Fibroblast of skin of right quadriceps (primary cell): ENCODE measurements at places on chromosomes 3 and 15.

DNA sequence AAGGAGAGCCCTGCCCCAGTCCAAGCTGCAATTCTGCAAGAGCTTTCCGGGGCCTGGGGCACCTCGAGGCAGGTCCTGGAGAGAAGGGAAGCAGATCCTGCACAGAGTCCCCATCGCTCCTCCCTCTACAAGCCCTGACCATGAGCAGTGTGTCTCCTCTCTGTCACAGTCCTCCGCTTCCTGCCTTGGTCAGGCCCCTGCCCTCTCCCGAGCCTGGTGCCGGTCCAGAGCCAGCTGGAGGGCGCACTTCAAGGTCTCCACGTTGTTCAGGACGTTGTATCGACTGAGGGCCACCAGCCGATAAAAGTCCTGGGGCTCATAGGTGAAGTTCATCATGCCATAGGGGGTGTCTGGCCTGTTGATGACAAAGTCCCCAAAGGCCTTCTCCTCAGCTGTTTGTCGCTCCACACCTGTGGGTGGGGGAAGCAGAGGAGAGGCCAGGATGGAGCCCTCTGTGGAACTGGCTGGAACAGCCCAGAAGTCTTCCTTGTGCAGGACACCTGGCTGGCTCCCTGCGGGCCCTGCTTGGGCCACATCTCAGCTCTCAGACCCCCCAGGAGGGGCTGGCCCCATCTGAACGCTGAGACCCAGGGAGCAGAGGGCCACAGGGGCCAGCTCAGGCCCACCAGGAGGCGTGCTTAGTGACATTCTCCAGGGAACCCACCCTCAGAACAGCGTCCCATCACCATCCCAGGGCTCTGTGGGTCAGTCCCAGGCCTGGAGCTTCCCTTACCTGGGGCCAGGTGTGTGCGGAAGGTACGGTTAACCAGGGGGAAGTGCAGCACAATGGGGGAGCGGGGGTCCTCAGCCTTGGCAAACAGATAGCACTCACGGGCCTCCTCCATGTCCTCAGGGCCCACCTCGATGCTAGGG lies 14.4 kb downstream of the PLA2G4F start:
- DNase-seq = no peak

- no peak for DNase-seq
Observed at GRCh38 chr3:122681974-122682409, 1.4 kb downstream of the PARP14 start.

DNA sequence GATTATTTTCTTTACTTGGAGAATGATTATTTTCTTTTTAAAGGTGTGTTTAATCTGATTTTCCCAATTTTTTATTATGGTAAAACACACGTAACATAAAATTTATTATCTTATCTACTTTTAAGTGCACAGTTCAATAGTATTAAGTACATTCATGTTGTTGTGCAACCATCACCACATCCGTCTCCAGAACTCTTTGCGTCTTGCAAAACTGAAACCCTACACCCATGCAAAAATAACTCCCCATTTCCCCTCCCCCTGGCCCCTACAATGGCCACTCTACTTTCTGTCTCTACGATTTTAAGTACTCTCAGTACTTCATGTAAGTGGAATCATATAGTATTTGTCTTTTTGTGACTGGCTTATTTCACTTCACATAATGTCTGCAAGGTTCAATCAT lies 230.7 kb downstream of the SATB1 start:
- DNase-seq = no peak

DNA sequence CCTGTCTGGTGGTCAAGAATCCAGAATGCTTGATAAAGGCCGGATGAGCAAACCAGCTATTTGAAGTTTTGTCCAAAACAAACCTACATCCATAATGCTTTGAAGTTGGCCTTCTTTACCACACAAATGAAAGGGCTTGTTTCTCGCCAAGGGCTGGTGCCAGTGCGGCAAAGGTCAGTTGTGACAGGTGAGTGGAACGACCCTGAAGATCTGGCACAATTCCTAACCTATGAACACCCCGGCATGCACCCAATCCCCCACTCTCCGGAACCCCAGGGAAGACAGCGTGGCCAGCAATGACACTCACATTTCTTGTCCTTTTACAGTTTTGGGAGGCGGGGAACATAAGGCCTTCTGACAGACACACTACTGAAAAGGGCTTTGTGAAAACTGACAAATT lies 90.6 kb downstream of the ATP10A start:
- DNase-seq = no peak

DNA sequence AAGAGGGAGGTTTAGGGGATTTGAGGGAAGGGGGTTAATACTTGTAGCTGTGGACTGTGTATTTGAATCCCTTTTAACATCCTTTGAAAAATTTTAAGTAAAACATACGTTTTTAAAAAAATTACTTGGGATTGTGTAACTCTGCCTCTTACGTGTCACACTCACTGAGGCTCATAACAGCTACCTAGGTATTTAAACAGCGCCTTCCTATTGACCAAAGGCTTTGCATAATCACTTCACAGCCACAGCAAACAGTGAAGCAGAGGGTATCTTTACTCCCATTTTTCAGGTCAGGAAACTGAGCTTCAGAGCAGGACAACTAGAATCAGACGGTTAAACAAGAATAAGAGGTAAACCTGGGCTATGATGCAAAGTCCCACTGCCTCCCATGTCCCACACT lies 95.9 kb downstream of the TLE3 start:
- no peak for DNase-seq

DNA sequence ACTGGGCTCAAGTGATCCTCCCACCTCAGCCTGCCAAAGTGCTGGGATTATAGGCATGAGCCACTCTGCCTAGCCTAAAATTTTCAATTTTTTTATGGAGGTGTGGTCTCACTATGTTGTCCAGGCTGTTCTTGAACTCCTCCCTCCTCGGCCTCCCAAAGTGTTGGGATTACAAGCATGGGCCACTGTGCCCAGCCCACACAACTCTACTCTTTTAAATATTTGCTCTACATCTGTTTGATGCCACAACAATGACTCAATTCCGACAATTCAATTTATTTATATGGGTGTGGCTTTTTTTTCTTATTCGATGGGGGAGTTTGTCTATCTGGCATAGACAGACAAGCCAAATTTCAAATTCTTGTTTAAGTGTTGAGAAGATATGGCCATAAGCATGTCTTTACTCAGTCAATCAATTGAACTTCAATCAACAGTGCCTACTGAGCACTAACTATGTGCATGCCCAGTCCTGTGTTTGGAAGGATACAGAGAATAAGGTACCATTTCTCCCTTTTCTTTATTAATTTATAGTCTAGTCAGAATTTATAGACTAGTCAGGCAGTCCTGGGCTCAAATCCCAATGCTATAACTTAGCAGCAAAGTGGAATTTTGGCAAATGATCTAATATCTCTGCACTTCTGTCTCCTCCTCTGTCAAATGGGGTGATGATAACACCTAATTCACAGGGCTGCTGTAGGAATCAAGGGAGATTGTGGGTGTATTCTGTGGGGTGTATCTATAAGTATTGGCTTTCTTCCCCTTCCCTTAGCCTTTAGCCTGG lies 54.6 kb upstream of the PIAS1 start:
- DNase-seq = peak; percentile 32

GRCh38 chr3:132554437-132554836 lies 42.6 kb upstream of the ACKR4 start:
- DNase-seq = peak; percentile 29

DNA sequence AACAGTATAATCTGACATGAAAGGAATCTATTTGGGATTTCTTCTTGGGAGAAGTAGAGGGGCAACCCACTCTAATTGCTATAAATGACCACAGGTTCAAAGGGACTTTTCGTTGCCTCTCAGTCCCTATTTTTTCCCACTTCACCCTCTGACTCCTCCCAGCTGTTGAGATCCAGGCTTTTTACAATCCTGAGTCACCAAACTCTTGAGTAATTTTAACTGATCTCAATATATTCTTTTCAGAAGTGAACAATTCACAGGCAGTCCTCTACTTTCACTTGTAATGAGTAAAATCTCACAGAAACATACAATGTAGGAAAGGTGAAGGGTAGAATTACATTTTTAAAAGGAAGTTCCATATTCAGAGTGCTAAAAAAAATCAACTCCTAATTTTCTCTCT lies 44.6 kb downstream of the EIF4E3 start:
- peak; percentile 61 for DNase-seq

DNA sequence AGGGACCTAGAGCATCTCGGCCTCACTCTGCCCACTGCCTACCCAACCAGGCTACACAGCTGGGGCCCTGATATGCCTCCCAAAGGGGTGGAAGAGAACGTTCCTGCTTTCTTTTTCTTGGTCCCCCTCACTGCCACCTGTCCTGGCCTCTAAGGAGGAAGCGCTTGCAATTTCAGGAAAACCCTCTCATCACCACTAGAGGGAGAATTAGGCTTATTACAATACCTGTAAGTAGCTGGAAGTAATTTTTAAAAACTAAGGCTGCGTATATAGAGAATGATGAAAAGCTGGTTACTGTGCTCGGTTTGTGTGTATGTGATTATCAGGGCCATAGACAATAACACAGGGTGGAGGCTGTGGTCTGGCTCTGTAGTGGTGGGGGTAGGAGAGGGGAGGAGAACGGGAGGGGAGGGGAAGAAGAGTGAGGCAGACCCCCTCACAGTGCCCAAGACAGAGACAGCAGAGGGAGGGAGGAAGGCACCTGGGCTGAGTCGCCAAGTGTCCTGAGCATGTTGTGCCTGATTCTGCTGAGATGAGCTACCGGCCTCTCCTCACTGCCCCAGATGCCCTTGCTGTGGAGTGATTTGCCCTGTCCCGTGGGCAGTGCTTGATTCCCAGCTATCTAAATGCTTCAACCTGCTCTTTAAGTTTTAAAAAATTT lies 3.3 kb downstream of the GABRG3 start:
- peak; percentile 24 for DNase-seq

DNA sequence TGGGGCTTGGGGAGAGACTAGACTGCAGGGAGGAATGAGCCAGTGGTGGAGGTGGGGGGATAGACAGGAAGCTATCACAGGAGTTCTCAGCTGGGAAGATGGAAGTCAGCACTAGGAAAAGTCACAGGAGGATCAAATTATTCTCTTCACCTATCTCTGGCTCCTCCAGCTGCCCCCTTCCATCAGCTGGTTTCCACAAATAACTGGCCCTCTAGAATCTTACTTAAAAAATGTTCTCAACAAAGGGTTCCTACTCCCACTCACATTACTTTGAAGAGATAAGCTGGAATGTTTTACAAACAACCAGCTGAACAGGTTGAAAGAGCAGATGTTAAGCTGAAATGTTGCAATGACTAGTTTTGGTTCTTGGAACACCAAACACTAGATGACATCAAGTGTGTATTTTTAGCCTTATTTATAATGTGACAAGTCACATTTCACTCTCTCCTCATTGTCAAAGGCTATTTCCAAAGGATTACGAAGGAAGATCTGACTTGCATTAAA lies 102.7 kb upstream of the AADACL2 start:
- DNase-seq = no peak

DNA sequence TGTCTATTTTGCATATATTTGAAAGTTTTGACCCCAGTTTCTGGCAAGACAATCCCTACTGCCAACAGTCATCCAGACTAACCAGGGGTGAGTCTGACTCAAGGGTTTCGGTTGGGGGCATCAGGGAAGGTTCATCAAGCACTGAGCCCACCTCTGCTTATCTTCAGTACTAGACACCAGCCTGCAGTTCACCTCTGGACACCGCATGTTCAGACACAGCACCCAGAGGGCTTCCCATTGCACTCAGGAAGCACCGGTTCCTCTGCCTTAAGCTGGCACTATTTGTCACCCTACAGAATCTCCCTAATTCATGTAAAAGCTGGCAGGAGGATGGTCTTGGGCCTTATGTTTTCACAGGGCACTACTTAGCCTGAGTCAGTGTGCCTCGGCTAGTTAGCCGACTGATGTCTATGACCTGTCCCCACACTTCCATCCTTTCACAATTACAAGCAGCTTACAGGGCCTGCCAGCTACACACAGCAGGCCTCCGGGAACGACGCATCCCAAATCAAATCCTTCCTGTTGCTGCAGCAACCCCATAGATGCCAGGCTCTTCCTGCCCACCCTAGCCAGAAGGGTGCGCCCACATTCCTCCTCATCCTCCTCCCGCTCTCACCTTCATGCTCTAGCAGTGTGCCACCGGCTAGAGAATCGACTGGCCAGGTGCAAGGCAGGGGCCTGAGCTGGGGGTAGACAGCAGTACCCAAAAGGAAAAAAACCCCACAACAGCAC lies 52.5 kb downstream of the SH3BP5 start:
- no peak for DNase-seq

GRCh38 chr3:14373753-14374376 lies 28.5 kb upstream of the SLC6A6 start:
- no peak for DNase-seq

DNA sequence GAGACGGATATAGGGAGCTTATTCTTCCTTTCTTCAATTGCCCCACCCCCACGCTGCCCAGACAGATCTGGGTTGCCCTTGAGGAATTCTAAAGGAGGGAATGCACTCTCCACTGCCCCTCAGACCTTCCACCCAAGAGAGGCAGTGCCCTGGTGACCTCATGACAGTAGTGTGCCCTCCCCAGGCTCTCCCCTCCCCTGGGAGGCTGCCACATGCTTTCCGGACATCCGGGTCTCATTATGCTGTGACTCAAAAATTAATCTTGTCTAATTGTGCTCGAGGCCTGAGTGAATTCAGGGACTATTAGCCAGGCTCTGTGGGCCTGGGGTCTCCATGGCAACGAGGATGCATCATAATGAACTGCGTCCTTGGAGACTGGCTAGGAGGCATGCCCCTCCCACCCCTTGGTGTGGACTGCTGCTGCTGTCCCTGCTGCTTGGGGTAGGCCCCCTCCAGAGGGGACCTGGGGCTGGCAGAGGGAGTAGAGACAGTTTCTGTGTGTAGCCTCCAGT lies 20.8 kb downstream of the CORO2B start:
- DNase-seq = peak; percentile 83

DNA sequence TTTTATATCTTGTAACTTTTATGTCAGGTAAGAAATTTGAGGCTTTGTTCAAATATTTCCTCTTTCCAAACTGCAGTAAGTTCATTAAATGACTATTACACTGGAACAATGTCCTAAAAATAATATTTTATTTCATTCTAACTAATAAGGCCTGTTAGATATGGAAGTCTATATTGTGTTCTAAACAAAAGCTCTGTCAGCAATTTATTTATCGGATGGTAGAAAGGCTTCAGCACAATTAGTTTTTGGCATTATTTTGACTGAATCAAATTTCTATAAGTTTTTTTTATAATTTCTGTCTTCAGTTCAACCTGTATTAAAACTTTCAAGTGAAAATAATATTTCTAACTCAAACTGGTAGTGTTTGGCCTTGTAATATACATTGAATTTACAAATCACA lies 992.1 kb downstream of the EPHA3 start:
- no peak for DNase-seq

- DNase-seq = no peak
Observed at GRCh38 chr3:179046497-179047353, 24.9 kb downstream of the ZMAT3 start.

- DNase-seq = no peak
Observed at GRCh38 chr15:84772031-84772430, 23.6 kb downstream of the ZNF592 start.

GRCh38 chr3:62188681-62189375 lies 184.5 kb downstream of the FEZF2 start:
- peak; percentile 75 for DNase-seq

GRCh38 chr3:53716998-53717397 lies 129.2 kb downstream of the CHDH start:
- no peak for DNase-seq

GRCh38 chr3:62149962-62150361 lies 223.4 kb downstream of the FEZF2 start:
- DNase-seq = peak; percentile 54
